ENCODE measurements at places on chromosomes 4 and X.

- no peak for DNase-seq
Observed at GRCh38 chrX:7132335-7133049, 15.0 kb upstream of the STS start.

- DNase-seq: no peak
Observed at GRCh38 chr4:118225511-118225910, 127.3 kb downstream of the PRSS12 start.

DNA sequence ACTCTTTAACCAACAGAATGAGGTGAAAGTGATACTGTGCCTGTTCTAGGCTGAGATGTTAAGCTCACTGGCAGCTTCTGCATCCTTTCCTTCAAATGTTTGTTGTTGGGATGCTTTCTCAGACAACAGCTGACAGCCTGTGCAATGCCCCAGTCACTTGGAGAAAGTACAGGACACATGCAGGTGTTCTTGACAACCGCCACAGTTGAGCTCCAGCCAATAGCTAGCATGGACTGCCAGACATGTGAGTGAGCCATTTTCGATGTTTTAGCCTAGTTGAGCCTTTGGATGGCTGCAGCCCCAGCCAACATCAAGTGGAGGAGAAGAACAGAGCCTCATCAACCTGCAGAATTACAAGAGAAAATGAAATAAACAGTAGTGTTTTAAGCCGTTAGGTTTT is 94.1 kb upstream of the PPP3CA start:
- no peak for DNase-seq

- DNase-seq: no peak
Observed at GRCh38 chr4:1356181-1356998, 9.4 kb downstream of the UVSSA start.

GRCh38 chr4:113840861-113841260 is 79.3 kb upstream of the CAMK2D start:
- no peak for DNase-seq

DNA sequence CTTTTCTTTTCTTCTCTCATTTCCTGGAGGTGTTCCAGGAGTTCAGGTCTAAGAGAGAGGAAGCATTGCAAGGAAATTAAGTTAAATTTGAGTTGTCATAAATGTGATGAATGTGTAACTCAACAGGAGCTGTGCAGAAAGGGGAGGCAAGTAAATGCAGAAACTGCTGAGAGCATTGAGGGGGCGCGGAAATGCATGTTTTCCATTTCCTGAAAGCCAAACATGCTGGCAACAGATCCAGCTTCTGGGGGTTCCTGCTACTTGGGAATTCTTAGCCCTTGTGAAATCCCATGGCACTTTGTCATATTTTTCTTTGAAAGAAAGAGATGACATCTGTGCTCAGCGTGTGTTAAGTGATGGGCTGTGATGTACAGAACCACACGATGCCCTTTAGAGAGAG is 33.8 kb upstream of the NAP1L5 start:
- DNase-seq: no peak

DNA sequence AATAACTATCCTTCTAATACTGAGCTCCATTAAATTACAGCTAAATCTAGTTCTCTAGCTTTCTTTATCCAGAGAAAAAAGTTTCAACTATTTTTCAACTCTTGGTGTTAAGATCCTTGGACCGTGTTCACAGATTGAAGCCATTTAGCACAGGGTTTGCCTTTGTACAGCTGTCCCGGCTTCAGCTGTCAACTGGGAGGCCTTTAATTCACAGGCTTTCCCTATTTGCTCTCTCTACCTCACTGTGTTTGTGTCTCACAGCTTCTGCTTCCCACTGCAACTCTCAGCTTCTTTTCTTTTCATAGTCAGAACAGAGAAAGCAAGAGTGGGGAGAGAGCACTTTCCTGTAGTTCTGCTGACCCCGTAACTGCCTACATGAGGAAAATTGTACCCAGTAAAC is 76.9 kb upstream of the SMAD1 start:
- DNase-seq: no peak

- DNase-seq: no peak
Observed at GRCh38 chr4:168247603-168248002, 70.9 kb downstream of the DDX60 start.

- no peak for DNase-seq
Observed at GRCh38 chrX:150360331-150360730, 2.8 kb upstream of the MAMLD1 start.

- no peak for DNase-seq
Observed at GRCh38 chr4:34939073-34939472, 1305.2 kb downstream of the ARAP2 start.

DNA sequence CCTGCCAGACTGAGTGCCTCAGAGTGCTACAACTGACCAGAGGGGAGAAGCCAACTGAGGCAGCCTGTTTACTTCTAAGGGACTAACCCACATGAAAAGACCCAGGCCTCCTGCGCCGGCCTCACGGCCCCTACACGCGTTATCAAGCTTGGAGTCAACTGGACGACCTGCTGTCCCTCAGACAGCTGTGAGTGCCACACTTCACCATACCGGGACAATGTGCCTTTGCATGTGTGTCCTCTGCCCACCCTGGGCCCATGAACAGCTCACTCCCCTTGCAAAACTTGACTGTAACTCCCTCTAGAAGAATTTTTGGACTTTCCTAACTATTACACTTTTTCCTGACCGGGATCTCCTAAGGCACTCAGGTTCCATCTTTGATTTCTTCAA is 1.8 kb downstream of the NOP14 start:
- no peak for DNase-seq

DNA sequence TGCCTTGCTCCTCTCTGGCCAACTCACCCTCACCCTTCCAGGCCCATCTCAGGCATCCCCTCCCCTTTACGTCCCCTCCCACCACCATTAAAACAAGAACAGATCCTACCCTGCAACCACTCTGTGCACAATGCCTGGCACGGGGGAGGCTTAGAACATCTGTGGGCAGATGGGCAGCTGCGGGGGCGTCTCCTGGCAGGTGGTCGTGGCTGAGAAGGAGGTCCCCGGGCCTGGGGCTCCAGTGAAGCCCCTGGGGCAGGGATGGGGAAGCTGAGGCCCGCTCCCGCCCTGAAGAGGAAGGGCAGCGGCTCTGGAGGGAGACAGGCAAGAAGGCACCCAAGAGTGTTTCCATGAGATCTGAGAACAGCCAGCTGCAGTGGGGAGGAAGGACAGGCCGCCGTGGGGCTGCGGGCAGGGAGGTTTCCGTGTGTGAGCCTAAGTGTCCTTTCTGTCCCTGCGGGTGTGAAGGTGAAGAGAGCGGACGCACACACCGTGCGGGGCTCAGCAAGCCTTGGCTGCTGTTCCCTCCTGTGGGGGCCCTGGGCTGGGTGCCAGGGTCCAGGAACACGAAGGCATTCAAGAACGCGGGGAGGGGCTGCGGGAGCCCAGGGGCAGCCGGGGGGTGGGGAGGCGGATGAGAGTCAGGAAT is 7.8 kb upstream of the TBC1D14 start:
- DNase-seq: no peak

GRCh38 chr4:169159624-169160171 is 111.1 kb downstream of the SH3RF1 start:
- no peak for DNase-seq

DNA sequence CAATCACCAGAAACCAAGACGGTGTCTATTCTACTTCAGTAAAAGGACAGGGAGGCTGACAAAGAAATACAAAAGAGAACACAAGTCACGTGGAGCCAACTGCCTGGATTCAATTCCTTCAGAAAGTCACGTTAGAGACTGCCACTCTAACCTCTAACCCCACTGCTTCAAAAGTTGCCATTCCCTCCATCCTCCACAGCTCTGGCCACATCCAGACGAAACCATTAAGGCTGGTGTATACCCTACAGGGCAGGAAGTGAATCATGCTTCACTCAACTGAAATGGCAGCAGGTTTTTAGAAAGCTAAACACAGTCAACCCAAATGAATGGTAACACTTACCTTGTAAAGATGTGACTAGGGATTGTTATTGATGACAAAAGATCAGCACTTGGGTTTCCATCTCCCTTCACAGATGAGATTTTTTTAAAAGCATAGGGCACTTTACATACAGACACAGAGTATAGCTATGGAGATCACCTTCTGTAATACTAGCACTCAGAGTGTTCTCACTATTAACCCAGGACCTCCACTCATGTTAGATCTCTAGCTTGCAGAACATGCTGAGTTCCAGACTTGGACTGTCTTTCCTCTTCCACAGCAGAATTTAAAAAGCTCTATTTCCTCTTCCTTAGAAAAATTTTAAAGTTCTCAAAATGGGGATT is 37.4 kb downstream of the MAML3 start:
- no peak for DNase-seq

- no peak for DNase-seq
Observed at GRCh38 chr4:961351-962230, 11.8 kb downstream of the DGKQ start.

DNA sequence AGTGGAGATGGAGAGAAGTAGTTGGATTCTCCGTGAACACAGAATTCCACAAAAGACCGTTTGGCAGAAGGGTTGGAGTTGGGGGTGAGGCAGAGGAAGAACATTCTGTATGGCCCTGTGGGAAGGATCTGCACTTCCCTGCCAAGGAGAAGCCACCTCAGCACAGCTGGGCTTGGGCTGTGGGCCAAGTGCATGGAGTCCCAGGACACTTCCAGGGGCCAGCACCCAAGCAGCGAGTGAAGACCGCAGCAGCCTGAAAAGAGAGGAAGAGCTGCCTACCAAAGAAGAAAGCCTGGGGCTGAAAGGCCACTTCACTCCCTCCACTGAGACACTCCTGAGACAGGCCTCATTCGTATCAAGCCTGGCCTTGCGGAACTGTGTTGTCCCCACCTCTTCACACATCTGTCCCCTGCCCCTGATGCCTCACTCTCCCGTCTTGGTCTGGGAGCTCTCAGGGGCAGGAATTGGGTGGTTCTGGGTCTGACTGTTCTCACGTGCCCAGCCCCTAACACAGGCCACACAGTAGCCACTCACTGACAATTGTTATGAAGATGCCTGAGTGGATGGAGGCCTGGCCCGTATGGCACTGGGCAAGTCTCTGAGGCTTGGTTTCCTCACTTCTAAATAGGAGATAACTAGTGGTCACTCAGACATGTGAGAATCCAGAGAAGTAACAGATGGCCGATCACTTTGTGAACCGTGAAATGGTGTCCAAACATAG is 3.3 kb upstream of the AWAT2 start:
- DNase-seq: no peak

GRCh38 chrX:26146024-26146423 is 7.9 kb downstream of the MAGEB18 start:
- DNase-seq: no peak

DNA sequence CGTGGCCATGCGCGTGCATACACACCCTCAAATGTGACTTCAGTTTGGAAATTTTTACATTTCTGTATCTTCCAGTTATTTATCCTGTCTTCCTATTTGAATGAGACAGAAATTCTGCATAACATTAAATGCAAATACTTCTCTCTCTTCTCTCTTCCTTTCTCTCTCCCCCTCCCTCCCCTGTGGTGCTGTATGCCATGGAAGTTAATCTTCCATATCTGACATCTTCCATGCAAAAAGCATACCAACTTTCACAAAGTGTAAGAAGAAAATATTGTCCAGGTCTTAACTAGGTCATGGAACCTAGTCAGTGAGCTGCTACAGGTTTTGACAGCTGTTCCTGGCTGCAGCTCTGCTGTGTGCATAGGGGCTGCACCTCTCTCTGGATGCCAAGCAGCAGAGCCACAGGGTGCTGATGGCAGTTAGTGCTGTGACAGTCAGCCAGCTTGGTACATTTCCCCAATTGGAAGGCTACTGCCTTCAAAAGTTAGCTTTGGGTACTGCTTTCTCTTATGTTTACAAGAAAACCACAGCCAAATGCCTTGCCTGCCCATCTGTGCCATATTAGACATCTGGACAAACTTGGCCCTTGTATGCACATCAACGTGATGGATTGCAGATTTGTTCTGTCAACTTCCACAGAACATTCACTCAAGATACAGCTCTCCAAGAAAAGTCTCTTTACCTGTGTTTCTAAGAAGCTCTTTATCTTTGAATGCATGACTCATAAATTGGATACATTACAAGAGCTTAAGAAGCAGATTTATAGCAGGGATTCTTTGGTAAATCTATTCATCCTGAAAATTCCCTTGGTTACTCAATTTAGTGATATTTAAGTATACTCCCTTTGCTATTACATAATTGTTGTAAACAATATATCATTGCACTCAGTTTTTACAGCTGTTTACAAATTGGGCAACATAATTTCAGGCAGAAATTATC is 623.8 kb downstream of the EPHA5 start:
- DNase-seq: no peak

GRCh38 chrX:38989076-38989475 is 187.8 kb downstream of the MID1IP1 start:
- DNase-seq: no peak

DNA sequence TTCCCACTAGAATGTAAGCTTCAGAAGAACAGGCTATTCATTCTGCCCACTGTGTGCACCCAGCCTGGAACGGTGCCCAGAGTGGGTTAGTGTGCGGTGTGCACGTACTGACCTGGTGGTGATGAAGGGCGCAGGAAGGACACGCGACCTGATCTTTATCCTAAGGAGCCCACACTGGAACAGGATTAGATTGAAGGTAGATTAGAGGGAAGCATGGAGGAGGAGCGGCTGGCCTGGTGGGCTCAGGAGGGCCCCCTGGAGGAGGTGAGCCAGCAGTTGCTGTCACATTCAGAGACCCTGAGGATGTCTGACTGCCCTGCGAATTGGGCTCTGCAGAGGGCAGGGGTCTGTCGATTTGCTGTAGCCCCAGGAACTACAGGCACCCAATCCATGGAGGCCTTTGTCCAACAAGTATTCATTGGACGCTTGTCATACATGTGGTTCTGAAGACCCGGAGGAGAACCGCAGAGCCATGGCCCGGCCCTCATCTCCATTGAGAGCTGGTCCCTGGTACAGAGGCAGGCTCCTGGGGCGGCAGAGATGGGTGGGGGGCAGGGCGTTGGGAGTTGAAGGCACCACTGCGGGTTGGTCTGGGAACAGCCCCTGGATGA is 73.2 kb downstream of the HTRA3 start:
- no peak for DNase-seq

GRCh38 chr4:8218371-8219031 is 19.4 kb downstream of the SH3TC1 start:
- DNase-seq: no peak

DNA sequence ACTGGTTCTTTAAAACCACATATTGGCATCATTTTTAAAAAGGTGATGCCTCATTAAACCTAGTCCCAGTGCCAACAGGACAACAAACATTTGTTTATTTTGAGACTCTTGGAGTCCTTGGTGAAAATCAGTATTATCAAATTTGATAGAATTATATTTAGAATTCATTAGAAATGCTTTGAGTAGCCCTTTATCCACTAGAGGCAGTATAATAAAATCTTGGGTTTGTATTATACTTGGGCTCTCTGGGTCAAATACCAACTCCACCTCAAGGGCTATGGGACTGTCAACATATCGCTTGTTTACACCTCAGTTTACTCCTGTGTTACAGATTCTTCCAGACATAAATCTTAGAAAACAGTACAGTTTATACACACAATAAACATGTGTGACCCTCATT is 335.7 kb upstream of the FSTL5 start:
- DNase-seq: no peak

DNA sequence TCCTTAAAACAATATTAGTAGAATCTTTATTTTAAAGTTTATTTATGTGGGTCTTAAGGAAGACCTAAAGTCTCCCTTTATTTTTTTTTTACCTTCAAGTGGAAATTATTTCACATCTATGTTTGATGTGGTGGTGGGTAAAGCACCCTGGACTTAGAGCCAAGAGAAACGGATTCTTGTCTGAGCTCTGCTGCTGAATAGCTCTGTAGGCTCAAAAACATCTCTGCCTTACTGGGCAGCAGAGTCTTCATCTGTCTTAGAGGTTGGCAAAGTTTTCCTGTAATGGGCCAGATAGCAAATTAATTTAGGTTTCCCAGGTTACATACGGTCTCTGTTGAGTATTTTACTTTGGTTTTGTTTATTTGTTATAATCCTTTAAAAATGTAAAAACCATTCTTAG is 136.5 kb downstream of the CEP135 start:
- DNase-seq: no peak

Measured in GM12878 (cell line).